ENCODE measurements at places on chromosomes 5 and 9.

- DNase-seq = no peak
These were observed 138.9 kb downstream of the RGS3 start for GRCh38 chr9:113602126-113603047.

GRCh38 chr5:57676222-57677098 lies 193.8 kb upstream of the ACTBL2 start:
- no peak for DNase-seq

DNA sequence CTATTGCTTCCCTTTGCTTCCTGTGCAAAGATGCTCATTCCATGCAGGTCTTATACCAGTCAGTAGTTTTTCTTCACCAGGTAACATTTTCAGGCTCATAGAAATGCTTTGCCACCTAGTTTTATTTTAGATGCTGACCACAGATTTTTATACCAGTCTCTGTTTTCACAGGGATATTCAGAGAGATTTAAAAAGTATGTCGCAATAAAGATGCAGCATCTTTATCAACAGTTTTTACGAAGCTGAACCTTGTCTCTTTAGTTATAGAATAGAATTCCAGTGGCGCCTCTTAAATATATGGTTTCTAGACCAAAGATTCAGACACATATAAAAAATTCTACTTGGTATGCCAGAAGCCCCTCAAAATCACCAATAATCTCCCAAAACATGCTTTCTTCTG lies 155.7 kb upstream of the PCSK5 start:
- no peak for DNase-seq

GRCh38 chr5:175564716-175565115 lies 86.4 kb downstream of the SFXN1 start:
- no peak for DNase-seq

GRCh38 chr9:86036555-86036954 lies 62.8 kb downstream of the GOLM1 start:
- no peak for DNase-seq

- DNase-seq = no peak
These were observed 24.8 kb downstream of the FYB1 start for GRCh38 chr5:39194466-39195136.

DNA sequence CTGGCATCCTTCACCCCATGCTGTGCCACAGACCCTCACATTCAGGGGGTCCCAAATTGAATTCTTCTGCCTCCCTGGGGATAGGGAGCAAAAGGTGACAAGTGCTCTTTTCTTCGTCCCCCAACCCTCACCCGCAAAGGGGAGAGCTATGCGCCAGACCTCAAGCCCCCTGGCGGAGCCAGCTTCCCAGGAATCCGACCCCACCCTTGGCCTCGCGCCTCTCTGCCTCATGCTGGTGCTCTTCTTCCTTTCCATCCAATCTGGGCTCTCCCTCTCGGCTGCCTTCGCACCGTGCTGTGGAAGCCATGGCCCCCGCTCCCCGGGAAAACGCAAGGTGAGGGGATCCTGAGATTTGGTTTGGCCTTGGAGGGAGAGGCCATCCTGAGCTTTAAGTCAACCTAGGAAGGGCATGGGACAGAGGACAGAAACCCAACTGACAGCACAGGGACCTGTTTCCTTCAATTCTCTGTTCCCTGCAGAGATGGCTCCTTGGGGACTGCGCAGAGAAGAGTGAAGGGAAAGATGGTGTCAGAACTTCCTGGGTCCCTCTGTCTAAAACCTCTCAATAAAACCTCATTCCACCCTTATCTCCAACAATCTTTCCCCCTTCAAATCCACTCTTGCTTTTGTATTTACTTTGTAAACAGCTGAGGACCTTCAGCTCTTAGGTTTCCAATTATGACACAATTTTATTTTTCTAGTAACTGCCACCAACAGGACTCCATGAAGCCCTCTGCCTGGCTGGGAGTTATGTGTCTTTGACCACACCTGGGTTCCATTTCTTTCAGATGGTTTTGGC lies 36.3 kb upstream of the CRB2 start:
- DNase-seq = no peak

DNA sequence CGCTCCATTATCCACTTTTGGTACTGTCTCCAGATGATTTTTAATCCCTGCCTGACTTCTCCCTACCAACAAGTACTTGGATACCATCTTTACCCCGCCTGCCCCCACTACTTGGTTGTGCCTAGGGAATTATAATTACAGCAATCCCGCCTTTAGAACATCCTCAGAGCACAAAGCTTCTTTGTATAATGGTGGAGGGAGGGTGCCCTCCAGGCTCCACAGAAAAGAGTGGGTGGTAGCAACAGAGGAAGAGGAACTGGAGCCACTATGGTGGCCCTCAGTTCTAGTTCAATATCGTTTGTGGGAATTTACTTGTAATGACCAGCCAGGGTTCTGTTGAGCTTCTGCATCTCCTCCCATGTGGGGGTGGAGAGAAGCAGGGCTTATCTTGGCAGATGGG lies 79.0 kb upstream of the RNF38 start:
- DNase-seq = no peak

GRCh38 chr5:74016373-74016772 lies 390.4 kb downstream of the ARHGEF28 start:
- DNase-seq = no peak

- DNase-seq = no peak
These were observed 66.8 kb downstream of the CAMSAP1 start for GRCh38 chr9:135840539-135840938.

DNA sequence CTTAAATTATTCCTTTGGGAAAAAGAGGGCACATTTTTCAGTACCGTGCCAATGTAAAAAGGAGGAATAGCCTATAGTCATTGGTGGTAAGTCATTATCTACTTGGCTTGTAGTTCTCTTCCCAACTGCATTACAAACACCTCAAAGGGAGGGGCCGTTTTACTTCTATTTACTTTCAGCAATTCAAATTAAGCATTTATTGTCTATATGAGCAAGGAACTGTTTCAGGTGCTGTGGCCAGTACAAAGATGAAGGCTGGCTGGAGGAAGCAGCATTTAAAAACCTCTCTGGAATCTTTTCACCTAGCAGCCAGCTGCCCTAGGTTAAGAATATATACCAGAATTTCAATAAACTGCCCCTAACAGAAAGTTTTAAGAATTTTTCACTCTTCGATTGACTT lies 48.9 kb downstream of the SEMA6A start:
- DNase-seq = no peak

DNA sequence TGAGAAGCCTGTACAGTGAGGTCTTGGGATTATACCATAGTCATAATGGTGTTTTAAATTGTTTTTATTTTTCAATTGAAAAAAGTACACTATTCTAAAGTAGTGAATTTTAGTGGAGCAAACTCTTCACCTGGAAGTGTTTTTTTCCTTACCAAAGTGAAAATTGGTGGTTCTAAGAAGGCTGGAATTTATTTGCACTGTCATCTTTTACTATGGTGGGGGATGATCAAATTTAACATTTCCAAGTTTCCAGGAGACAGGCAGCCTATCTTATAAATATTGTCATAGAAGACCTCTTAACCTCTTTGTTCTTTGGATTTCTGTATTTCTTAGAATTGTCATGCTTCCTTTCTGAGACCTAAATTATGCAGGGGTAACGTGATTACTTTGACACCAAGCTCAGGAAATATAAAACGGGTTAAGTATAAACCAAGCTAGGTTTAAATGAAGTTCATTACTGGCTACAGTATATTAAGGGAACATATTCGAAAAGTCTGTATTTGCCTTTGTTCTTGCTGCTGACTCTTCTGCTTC lies 20.2 kb downstream of the NDFIP1 start:
- DNase-seq = no peak
